ENCODE measurements at places on chromosomes 6 and 20. TPM values are rescaled to one million over a fixed set of nuclear protein-coding genes. Genes with fewer than 3 reads are reported as not detected.

CST2 gene
- total RNA-seq: not detected

DLK2 gene
- total RNA-seq: 0.37 TPM

ROS1 gene
- total RNA-seq: not detected

NUDT3 gene
- 34.1 TPM for total RNA-seq

CRISP3 gene
- total RNA-seq: not detected

COL12A1 gene
- 9.5 TPM for total RNA-seq

DHX16 gene
- total RNA-seq: 44.7 TPM

ARMC2 gene
- total RNA-seq: 12.6 TPM

OXT gene
- total RNA-seq: not detected

HFE gene
- 11.5 TPM for total RNA-seq

KIF16B gene
- 4.6 TPM for total RNA-seq

SOX18 gene
- 0.70 TPM for total RNA-seq

CYP21A2 gene
- not detected for total RNA-seq

RCAN2 gene
- 0.13 TPM for total RNA-seq

SFT2D1 gene
- total RNA-seq: 62.0 TPM

MUC22 gene
- total RNA-seq: not detected

GUCA1A gene
- total RNA-seq: not detected

GNAS-AS1 gene
- 6.7 TPM for total RNA-seq

All from A673 (cell line).